CD4-positive, alpha-beta T cell treated with Interleukin-15 for 4 hours (primary cell): ENCODE measurements at places on chromosomes 7 and 10.
A peak's percentile ranks its signal among the peaks of the same experiment; 100 is the strongest.

DNA sequence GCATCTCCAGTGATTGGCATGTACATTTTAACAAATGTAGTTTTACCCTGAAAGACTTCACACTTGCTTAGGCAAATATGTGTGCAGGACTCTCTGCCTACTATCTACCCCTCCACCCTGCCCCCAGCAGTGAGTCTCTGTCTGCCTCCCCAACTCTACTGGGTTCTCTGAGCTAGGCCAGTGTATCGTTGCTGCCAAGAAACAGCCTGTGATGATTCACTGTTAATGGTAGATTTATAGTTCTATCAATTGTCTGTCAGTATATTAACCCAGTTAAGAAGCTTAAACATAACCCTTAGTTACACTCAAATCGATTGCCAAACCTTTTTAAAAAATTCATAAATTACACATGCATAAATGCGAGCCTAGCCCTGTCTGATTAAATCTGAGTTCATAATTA is 137.0 kb downstream of the SND1 start:
- DNase-seq: no peak

GRCh38 chr7:20440472-20441105 is 109.9 kb downstream of the ITGB8 start:
- no peak for DNase-seq

DNA sequence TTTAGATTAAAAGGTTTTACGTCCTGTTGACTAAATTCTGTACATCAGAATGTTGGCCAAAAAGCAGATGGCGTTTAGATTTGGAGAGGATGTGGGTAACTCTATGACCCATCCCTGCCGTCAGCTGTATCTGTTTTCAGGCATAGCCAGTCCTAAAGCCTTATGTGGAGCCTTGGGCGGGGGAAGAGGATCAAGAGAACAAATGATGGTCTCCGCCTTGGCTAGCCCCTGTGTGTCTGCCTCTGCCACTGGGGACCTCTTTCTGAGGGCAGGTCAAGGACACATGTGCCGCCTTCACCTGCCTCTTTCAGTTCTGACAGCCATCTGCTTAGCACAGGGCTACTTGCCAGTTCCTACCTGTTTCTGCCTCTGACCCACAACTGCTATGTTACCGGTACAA is 24.1 kb downstream of the PDSS1 start:
- peak; percentile 45 for DNase-seq

- peak; percentile 30 for DNase-seq
Observed at GRCh38 chr7:6234384-6234783, 38.0 kb downstream of the CYTH3 start.

DNA sequence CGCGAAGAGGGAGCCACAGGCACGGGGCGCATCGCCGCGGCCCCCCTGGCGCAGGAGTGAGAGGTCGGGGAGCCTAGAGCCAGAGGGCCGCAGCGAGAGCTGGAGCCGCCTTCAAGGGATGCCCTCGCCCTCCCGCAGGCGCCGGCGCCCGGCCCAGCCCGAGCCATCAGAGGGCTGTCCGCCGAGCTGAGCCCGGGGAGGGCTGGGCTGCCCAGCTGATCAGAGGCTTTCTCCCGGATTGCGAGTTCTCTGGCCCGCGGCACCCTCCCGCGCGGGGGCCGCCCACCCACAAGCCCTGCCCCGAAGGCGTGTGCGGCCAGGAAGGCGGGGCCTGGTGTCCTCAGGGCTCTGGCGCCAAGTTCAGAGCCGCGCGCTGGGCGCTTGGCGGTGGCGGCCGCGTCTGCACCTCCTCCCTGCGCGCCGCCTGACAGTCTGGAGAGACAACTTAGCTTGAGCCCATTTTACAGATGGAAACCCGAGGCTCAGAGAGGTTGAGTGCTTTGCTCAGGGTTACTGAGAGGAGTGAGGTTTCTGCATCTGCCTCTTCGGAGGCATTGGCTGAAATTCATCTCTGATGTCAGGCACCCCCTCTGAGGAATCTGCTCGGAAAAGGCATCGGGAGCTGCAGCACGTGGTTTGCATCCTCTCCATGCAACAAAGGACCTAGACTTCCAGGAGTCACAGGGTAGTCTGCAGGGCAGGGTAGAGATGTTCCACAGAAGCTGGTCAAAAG is 3.8 kb upstream of the ANTXRL start:
- peak; percentile 70 for DNase-seq

DNA sequence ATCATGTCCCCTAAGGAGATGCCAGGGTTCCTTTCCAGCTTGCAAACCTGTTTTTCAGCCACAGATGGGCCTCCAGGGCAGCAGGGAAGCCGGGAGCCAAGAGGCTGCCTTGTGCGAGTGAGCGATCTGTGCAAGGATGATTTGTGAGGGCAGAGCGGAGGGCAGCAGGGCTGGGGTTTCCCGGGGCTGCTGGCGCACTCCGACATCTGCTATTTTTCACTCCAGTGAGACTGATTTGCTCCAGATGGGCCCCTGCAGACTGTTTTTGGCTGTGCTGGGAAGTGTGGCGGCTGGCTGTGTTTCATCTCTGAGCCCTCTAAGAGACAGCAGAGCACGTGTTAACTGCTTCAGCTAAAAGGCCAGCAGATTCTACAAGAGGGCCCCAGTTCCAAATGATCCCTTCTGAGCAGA is 466.2 kb downstream of the TYW1 start:
- no peak for DNase-seq

GRCh38 chr7:128112781-128113221 is 81.6 kb upstream of the LRRC4 start:
- DNase-seq: no peak

DNA sequence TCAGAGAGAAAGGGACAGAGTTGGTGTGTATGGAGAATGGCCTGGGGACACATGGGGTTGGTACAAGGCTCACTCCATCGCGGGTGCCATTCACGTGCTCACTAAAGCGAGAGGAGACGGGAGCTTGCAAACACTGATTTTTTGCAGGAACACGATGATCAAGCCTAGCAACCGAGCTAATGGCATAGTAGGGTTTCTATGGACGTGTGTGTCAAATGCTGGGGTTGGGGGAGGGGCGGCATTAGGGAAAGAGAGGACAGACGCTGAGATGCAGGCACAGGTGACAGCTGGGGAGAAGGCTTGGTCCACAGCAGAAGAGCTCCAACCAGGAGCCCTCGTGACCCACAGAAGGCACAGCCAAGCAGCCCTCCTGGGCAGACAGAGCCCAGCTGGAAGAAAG is 33.9 kb downstream of the RCC1L start:
- DNase-seq: no peak

- DNase-seq: no peak
Observed at GRCh38 chr7:36278620-36279172, 111.0 kb upstream of the ANLN start.

DNA sequence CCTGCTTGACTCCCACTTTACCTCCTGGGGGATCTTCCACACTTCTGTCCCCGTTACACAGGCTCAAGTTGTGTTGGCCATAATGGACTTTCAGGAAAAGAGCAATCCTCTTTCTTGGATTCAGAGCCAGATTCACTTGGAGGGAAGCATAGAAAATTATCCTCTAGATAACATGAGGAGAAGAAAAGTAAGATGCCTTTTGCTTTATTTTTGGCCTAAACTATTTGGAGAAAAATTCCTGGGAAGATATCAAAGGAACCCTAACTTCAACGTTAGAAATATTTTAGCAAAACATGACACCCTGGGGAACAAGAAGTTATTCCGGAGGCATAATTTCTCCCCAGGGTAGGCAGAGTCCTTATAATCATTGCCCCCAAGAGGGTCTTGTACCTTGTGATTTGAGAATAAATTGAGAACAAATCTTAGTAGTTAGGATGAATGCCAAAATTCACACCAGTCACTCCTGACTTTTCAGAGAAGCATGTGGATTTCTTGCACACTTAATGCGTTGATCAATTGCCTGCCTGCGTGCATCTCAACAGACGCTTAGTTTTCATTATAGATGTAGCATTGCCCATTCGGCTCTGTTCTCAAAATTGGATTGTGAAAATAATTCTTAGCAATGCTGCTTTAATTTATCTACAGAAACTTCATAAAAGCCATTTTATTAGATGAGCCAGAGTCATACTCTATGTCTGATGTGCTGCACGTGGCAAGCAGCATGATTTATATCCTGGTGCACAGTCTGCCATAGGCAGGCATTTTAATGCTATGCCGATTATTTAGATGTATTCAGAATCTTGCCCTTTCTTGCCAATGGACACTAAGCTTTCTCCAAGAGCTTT is 224.4 kb downstream of the C7orf25 start:
- DNase-seq: no peak

GRCh38 chr7:1635401-1635800 is 34.7 kb upstream of the ELFN1 start:
- no peak for DNase-seq

DNA sequence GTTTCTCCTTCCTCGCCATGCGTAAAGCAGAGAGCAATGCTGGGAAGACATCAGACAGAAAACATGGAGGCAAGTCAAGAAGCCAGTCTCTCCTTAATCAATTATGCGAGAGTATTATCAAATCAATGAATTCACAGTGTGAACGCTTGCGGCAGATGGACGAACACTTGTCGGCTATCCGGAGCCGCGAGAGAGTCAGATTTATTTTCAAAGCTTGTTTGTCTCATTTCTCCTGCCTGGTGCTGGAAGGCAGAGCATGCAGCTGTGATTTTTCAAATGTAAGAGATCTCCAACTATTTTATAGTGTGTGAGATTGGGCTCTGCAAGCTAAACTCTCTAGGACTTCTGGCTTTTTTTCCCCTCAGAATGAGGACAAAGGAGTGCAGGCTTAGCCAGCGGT is 252.3 kb downstream of the SNX10 start:
- no peak for DNase-seq
